ENCODE measurements at places on chromosomes 7 and 10.
A peak's percentile ranks its signal among the peaks of the same experiment; 100 is the strongest.

- DNase-seq = no peak
These were observed 14.8 kb upstream of the PRKAG2 start for GRCh38 chr7:151891753-151892152.

- no peak for DNase-seq
These were observed 22.6 kb downstream of the HSPA12A start for GRCh38 chr10:116719804-116720203.

- peak; percentile 49 for DNase-seq
These were observed 412.5 kb upstream of the LRGUK start for GRCh38 chr7:133714654-133715053.

- no peak for DNase-seq
These were observed 72.6 kb downstream of the SHH start for GRCh38 chr7:155739538-155740143.
